ENCODE measurements at places on chromosomes 1 and 21.
A peak's percentile ranks its signal among the peaks of the same experiment; 100 is the strongest.

- DNase-seq, result no peak
Observed at GRCh38 chr21:42466700-42467099, 29.3 kb downstream of the RSPH1 start.

- peak; percentile 46 for DNase-seq
Observed at GRCh38 chr1:206706298-206706791, 21.6 kb downstream of the MAPKAPK2 start.

DNA sequence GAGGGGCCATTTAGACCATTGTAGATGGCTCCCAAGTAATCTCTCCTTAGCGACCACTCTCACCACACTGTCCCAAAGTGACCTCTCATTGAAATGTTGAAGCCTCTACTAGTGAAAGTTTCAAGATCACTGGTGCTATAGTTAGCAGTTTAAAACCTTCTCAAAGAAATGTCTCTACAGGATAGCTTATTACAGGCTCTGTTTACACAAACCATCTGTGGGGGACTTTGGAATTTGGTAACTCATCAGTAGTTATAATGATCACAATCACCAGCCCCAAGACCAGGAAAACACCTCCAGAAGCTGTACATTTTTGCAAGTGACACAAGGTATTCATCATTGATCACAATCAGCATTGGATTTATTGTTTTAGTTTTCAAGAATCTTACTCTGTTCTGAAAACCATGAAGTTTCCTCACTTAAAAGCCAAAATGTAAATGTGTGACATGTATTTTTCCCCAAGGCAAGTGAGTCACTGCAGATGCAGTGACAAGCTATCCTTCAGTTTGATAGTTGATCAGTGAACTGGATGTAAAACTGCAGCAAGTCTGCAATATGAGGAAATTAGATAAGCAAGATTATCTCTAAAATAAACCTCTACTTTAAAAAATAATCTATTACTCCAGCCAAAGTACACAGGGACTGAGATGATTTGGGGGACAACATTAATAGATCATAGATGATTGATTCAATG is 41.9 kb downstream of the C21orf91 start:
- DNase-seq, result no peak

DNA sequence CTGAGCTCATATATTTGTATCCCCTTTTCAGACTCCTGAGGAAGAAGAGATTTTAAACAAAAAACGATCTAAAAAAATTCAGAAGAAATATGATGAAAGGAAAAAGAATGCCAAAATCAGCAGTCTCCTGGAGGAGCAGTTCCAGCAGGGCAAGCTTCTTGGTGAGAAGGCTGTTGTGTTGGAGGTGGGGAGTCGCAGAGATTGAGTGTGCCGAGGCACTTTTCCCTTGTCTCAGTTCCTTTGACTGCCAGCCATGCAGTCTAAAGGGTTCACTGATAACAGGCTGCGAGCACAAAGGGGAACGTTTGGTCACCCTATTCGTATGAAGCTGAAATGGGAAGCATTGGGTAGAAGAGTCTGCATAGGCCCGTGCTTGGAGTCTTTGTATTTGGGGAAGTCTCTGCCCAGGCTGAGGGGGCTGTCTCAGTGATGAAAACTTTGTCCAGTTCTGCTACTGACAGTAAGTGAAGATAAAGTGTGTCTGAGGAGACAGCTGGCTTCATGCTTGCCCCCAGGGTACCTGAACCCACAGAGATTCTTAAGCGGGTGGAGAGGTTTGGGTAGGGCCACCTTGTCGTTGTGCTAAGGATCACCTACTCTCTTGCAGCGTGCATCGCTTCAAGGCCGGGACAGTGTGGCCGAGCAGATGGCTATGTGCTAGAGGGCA is 2.8 kb downstream of the RPS8 start:
- DNase-seq, result no peak

DNA sequence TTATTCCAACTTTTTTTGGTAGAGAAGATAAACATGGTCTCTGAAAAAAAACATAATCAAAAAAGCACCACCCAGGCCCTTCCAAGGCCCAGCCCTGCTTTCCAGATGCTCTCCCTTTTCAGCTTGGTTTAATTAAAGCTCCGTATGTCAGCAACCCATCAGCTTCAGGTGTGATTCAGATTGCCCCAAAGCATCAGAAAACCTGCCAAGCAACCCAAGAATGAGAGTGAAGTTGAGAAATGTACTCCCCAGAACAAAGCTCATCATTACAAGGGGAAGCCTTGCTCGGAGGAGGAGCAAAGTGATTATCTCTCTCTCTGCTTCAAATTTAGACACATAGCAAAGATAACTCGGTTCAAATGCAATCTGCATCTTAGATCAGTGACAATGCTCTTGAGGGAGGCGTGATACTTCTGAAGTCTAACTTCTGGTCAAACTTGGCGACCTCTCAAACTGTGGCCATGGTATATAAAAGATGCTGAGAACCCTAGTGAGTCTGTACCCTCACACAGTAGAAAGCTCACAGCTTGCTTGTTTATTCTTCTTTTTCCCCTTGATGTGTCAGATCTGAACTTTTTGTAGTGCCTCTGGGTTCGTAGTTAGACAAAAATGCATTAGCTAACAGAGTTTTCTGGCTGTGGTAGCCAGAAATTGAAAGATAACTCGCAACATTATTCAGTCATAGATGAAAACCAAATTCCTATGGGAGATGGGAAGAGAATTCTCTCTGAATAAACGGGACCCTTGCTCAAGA is 63.3 kb upstream of the ZC3H11B start:
- DNase-seq, result no peak

DNA sequence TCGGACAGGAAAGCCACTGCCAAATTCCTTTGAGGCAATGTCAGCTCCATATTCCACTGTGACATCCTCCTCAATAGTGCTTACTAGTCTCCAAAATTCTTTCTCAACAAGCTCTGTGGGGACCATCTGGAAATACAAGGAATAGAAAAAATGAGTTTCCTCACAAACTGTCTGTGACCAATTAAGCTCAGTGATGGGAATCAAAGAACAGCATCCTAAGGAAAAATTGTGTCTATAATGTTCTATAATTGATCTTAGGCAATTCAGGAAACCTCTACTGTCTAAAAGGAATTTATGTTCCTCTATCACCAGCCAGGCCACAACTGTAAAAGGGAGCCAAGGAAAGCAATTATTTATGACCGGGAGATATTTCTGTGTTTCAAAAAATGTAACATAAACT is 46.1 kb upstream of the SYT2 start:
- no peak for DNase-seq

DNA sequence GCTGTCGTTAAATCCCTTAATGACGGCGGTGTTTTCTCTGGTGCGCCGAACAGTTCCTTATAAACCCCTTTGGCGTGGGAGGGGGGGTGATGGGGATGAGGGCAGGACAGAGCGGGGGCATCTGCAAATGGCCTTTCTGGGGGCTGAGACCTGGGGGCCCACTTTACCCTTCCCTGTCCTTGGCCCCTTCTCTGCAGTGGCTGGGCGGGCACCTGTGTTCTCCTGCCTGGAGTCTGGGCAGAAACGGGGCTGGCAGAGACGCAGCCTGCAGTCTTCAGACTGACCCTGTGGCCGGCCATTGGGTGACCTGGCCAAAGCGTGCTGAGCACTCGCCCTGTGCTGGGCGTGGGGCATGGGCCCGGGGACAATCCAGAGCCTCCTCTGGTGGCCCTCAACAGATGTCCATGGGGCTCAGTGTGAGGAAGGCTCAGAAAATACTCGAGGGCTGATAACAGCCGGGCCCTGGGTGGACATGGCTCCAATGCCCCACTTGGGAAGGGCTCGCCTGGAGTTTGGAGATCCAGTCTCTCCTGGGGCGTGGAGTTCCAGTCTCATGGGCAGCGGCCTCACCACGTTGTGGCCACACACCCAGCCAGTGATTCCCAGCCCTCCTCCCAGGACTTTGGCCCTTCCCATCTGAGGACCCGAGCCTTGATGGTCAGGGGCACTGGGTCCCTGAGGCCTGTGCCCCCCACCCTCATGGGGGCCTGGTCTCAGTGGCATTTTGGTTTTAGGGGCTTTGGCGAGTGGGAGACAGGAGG is 50.8 kb upstream of the ACTRT2 start:
- DNase-seq, result no peak

GRCh38 chr1:62397301-62397700 is 39.5 kb upstream of the USP1 start:
- no peak for DNase-seq

GRCh38 chr1:226990133-226990716 is 50.1 kb downstream of the COQ8A start:
- DNase-seq, result no peak

DNA sequence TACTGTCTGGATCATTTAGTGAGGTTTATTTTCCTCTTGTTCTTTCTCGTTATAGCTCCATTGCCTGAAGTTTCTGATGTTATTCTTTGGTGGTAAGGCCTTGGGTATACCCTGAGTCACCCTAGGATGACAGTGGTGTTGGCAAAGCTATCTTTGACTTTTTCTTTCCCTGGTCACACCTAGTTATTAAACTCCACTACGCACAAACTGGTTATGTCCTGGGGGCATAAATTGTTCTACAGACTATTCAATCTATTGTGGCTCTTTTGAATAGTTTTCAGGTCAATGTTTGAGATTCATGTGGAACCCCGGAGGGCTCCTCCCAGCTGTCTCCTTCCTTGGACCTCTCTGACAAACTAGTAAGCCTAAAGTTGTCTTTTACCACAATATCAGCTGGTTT is 157.7 kb downstream of the SLC35F3 start:
- DNase-seq, result no peak

GRCh38 chr1:188670837-188671236 is 1806.8 kb downstream of the BRINP3 start:
- no peak for DNase-seq

GRCh38 chr1:44655609-44656008 is 18.7 kb downstream of the TMEM53 start:
- no peak for DNase-seq

DNA sequence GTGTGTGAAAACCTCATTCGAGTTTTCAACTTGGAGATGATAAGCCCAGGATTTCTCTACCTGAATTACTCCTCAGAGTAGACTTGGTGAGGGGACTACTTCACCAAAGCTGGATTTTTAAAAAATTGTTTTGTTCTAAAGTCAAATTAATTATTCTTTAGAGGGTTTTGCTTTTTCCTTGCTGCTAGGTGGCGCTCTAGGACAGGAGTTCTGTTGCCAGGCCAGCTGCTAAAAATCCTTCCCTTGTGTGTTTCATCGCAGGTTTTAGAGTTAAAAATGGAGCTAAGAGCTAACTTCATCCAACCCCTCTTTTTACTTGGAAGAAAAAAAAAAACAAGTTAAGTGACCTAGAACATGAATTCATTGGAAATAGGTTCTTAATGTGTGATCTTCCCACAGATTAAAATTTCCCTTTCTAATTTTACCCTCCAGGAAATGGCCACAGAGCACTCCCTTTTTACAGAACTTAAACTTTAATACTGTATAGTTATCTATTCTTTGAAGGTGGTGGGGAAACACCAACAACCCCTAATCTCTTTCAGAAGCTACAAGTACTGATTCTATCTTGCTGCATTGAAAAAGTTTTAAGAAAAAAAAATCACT is 36.7 kb upstream of the FAM163A start:
- DNase-seq, result peak; percentile 38

DNA sequence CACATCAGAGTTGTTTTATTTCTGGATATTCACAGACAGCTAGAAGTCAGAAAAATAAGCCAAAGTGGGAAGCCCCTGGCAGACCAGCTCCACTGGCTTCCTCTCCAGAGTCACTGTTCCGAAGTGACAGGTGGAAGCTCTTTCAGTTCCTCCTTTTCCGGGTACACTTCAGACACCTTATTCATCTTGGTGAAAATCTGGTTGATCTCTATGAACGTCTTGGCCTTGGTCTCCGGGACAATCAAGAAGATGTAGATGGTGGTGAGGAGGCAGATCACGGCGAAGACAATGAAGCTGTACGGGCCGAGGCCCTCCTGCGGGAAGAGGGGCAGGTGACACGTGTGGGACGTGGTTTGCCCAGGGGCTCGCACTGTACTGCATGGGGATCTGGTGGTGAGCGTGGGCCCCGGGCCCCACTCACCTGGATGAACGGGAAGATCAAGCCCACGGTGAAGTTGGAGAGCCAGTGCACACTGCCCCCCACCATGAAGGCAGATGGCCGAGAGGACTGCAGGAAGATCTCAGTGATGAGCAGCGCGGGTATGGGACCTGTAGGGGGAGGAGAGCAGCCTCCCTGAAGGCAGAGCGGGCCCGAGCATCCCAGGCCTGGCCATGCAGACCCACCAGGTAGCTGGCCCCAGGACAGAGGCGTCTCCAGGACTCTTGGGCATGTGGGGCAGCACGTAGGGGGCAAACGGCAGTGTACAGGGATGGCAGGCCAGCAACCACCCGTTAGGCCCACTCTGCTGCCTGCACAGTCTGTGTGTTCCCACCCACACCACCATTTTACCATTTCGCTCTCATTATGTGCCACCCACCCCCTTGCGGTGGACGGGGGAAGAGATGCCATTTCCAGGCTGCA is 11.5 kb upstream of the SLC2A7 start:
- no peak for DNase-seq

DNA sequence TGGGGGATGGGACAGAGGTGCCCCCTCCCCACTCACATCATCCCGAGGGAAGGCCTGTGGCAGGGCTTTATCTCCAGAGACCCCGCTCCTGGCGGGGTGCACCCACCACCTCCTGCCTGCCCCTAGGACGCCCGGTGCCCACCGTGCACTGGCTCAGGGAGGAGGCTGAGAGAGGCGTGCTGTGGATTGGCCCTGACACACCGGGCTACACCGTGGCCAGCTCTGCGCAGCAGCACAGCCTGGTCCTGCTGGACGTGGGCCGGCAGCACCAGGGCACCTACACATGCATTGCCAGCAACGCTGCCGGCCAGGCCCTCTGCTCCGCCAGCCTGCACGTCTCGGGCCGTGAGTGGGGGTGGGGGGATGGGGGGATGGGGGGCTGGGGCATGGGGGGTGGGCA is 71.7 kb downstream of the TRIM11 start:
- no peak for DNase-seq

DNA sequence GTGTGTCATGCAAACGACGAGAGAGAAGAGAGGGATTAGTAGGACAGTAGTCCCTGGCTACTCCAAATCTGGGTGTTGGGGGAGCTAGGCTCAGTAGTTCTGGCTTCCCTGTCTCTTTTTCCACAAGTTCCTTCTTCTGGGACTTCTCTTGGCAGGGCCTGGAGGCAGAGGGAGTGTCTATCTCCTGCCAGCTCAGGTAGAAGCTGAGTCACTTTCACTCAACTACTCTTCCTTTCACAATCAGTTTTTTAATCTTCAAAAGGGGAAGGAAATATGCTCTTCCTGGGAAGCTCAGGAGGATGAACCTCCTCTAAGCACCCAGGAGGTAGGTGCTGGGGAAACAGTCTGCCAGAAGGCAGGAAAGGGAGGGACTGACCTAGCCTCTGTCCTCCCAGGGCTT is 35.2 kb upstream of the MAGOH start:
- no peak for DNase-seq

DNA sequence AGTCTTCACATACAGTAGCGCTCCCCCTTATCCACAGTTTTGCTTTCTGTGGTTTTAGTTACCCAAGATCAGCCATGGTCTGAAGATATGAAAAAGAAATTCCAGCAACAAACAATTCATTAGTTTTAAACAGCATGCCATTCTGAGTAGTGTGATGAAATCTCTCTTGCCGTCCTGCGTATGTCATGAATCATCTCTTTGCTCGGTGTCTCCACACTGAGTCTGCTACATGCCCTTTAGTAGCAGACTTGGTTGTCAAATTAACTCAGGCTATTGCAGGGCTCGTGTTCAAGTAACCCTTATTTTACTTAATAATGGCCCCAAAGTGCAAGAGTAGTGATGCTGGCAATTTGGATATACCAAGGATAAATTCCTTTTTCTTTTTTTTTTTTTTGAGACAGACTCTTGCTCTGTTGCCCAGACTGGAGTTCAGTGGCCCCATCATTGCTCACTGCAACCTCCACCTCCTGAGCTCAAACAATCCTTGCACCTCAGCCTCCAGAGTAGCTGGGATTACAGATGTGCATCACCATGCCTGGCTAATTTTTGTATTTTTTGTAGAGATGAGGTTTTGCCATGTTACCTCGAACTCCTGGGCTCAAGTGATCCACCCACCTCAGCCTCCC is 22.6 kb downstream of the PHACTR4 start:
- DNase-seq, result no peak

- DNase-seq, result no peak
Observed at GRCh38 chr1:116982319-116983004, 19.1 kb upstream of the CD101 start.

Data from NCI-H1436 (cell line).